ENCODE measurements at places on chromosomes 7 and 10. TPM values are rescaled to one million over a fixed set of nuclear protein-coding genes. Genes with fewer than 3 reads are reported as not detected.

The SYT15B gene
- 2.5 TPM for total RNA-seq

The OR6V1 gene
- total RNA-seq, result not detected

DNA sequence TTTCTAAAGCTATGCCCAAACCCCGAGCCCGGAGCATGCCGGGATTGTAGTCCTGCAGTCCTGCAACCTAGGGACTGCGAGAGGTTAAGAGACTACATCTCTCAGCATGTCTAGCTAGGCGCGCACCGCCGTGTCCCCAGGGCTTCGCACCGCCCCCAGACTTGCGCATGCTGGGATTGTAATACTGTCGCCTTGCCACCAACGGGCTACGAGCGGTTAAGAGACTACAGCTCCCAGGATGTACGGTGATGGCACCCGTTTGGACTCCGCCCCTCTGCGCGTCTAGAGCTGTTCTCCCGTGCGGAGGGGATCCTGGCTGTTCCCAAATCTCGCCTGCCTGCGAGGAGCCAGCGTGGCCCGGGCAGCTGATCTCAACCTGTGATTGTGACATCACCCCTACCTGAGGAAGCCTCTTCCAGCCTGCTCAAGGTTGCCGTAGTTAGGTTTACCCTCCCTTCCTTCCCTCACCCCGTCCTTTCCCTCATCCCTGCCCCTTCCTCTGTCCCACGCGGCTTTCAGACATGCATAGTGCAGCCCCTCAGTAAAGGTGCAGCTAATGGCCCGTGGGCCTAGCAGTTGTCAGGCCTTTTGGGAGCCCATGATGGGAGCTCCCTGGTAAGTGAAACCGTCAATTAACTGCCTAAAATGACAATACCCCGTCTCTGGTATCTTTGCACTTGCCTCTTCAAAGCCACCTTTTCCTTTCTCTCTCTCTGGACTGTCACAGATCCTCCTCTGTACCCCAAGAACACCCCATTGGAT lies 6.3 kb upstream of the ZNF736 start:
- peak; percentile 96 for DNase-seq

DNA sequence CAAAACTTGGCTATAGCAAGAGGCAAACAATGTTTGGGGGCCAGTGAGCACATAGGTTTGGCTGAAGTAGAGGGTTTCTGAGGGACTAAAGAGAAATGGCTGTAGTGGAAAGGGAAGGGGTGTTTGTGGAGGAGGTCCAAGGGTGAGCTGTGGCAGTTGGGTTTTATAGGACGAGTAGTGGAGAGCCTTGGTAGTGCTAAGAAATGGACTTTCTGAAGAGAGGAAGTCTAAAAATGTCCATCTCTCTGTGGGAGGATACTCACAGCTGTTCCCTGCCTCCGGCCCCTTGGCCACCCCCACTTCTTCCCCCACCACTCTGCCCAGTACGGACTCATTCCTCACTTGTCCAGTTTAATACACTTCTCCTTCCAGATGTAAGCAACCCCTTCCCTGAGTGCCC lies 64.3 kb downstream of the ZNF22 start:
- DNase-seq, result no peak

The STAG3 gene
- 0.14 TPM for total RNA-seq
